Colonic mucosa (tissue), 4 donors: ENCODE measurements at places on chromosomes 6 and 20. TPM values are rescaled to one million over a fixed set of nuclear protein-coding genes. Genes with fewer than 3 reads are reported as not detected.

- no peak for DNase-seq
These were observed 314.8 kb downstream of the CDC5L start for GRCh38 chr6:44702292-44702691.

DNA sequence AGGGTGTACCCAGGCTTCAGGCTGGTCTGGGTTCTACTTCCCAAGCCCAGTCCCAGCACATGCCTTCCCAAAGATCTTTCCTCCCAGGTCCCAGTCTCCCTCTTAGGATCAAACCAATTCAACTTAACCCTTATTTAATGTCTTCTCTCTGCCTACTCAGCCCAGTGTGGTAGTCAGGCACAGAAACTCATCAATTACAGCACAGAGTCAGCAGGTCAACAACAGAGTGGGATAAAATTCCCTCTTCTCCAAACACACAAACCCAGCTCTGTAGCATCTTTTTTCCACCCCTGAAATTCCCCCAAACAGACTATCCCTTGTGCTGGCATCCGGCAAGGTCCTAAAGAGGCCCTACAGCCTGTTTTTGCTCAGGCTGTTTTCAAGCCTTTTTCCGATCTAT, 47.3 kb upstream of the CDYL start:
- no peak for DNase-seq

GRCh38 chr6:53746442-53747103, 48.2 kb upstream of the LRRC1 start:
- no peak for DNase-seq

GRCh38 chr6:72636786-72637185, 14.9 kb downstream of the KCNQ5 start:
- no peak for DNase-seq

The RARS2 gene
- total RNA-seq: 24.7 TPM

DNA sequence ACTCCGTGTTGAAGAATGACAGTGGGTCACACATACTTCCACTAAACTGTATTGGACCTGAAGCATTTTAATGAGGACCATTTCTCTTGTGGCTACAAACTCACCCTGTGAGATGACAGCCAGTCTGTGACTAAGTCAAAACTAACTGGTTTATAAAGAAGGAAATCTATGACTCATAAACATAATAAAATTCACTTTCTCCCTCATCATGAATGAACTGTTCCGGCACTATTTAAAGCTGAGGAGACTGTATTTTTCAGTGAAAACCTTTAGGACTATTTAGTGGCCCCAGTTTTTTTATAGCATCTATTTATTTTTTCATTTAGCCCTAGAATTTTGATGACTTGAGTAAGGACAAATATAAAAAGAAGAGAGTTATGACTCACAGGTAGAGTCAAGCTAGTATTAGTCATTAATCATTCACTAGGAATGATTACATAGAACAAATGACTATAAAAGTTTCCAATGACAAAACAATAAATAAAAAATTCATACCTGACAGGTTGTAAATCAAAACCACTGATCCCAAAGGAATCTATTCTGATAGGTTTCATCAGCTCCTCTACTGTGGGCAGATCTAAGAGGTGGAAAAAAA, 34.2 kb downstream of the CEP162 start:
- DNase-seq: no peak

- DNase-seq: no peak
These were observed 82.4 kb downstream of the ZNF292 start for GRCh38 chr6:87237804-87238203.

DNA sequence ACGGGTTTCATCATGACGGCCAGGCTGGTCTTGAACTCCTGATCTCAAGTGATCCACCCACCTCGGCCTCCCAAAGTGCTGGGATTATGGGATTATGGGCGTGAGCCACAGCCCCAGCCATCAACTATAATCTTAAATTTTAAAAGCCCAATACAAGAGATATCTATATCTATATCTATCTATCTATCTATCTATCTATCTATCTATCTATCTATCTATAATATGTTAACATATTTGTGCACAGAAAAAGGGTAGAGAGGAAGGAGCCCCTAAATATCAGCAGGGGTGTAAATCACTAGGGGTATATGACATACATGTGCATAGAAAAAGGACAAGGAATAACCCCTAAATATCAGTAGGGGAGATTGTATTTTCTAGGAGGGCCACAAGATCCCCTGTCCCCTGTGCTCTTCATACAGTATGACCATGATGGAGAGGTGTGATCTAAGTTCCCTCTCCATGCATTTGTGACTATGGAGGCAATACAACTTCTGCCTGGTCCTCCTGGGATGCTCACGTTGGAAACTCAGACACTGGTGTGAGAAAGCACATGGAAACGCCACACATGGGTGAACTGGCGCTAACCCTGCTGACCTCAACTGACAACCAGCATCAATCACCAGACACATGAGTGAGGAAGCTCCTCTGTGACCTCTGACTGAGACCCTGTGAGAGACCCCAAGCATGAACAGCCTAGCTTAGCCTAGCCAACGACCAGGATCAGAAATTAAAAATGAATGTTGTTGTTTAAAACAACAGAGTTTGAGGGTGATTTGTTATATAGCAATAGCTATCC, 1.2 kb upstream of the SPATS1 start:
- no peak for DNase-seq

DNA sequence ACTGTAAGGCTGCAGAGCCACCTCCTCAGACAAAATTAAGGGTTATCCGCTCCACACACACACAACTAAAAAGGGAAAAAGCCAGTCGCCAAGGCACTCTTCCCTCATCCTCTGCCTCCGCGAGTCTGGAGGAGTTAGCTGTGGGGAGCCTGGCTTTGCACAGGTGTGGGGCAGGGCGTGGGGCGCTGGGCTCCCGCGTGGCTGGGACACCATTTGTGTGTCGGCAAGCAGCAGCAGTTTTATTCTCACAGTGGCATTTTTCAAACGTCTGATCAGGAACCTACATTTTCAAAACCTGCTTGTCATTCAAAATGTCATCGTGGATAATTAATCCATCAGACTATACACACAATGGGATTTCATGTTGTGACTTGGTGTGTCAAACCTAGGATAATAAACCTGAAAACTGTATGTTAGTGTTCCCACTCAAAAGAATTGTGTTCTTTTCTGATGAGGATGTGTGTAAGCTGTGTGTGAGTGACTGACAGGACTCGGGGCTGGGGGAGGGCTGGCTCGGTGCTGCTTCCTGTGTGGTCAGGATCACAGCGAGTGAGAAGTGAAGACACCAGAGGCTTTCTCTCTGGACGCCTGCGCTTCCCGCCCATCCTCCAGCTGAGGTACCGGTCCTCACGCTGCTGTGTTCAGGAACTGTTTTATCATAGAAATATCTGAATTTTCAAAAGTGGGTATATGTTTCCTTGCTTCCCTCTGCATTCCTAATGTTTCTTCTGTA, 83.1 kb downstream of the IRF4 start:
- DNase-seq: no peak

The SLC4A11 gene
- 1.2 TPM for total RNA-seq

The ARFGEF3 gene
- 22.2 TPM for total RNA-seq

- DNase-seq: no peak
These were observed 123.0 kb downstream of the FARS2 start for GRCh38 chr6:5384276-5384675.

DNA sequence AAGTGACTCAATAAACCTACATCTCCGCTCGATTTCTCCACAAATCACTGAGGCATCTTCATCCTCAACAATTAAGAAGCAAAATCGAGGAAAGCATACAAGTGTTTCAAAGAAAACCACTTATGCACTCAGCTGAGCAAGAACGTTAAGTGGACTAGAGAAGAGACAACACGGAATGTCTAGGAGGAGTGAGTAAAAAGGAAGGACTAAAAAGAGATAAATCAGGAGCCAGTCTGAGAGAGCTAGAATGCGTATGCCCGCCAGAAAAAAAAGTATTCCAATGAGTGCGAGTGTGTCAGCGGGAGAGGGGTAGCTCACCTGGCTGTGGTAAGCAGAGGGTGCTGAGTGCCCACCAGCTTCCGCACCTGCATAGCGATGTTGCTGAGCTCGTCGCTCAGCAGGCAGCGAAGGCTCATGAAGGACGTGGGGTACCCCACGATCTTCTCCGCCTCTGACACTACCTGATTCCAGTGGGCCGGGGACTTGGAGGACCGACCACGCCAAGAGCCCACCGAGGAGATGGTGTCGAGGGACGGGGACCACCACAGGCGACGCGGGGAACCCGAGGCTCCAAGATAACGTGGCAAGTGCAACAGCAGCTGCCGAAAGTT, 587 bp downstream of the PDSS2 start:
- DNase-seq: no peak

DNA sequence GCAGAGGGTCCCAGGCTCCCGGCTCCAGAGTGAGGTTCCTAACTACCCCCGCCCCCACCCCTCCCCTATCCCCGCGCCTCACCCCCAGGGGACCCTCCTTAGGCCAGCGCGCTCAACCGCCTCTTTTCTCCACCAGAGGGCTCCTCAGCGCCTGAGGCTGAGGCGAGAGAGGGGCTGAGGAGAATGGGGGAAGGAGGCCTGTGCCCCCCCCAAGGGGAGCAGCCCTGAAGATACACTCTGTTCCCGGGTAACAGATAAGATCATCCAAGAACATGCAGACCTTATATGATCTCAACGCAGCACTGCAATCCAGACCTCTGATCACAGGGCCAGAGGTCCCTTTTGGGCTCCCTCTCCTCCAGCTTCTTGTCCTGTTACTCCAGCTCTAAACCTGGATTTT, 43.3 kb upstream of the MRPS10 start:
- DNase-seq: no peak

- no peak for DNase-seq
These were observed 22.4 kb downstream of the ZMYND8 start for GRCh38 chr20:47334022-47334551.

DNA sequence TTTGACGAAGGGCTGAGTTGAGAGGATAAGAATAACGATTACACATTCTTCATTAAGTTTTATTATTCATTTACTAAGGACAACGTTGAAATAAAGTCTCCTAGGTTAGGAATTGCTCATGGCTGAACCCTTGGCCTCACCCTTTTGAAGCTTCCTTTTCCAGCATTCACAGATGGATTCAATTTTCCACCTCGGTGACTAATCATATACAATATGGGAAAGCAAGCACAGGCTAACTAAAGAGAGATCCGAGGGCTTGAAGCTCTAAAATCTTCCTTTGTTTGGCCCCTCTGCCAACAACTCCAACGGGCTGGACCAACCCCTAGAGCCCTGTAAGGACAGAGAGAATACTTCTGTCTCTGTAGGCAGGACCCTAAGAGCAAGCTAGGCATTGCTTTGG, 159.5 kb downstream of the SOD2 start:
- no peak for DNase-seq

- no peak for DNase-seq
These were observed 136.5 kb downstream of the DOK5 start for GRCh38 chr20:54611708-54612412.

DNA sequence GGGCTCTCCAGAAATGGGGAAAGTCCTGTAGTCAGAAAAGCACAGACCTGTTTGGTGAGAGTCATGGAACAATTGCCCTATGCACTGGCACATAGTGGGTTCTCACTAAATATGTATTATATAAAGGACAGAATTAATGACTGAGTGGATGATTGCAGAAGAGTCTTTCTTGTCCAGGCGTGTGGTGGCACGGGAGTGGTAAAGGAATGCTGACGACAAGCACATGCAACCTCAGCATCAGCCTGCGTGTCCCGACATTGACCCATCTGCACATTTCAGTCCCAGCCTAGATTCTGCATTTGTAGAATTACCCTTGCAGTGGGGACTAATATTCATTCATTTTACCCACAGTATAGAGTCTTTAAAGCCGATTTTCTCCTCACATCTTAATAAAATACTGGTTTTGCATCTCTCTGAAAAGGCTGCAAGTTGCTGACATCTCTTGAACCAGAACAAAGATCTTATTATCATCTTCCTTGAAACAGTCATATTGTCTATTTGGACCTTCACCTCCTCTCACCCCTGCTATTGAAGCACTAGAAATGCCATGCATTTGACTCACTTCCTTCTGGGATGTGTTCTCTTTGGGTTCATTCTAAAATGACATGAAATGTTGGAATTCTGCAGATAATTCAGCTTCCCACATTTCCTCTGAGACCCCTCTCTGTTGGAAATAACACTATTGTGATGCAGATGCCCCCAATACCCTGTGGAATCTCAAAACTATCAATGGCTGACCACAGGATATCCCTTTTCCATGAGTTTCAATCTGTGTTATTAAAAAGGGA, 883.6 kb upstream of the FLRT3 start:
- no peak for DNase-seq

- DNase-seq: no peak
These were observed 62.1 kb downstream of the STK35 start for GRCh38 chr20:2163757-2164156.

- no peak for DNase-seq
These were observed 31.8 kb upstream of the ZNF133 start for GRCh38 chr20:18256440-18257090.

The HSD17B8 gene
- 13.0 TPM for total RNA-seq

DNA sequence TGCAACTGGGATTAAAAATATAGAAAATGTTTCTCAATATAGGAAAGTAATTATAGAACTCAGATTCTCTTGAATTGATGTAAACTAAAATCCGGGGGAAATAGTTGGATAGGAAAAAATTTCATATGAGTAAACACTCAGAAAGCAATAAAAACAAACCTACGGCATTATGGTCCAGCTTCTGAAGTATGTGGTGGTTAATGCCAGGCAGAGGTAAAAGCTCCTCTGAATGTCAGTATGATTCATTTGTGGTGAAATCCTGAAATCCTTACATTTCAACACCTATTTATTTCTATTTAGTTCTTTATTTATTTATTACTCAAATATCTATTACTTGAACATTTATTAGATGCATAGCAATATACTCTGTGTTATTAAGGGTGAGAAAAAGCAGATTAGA, 145.1 kb downstream of the RIMS1 start:
- no peak for DNase-seq

- no peak for DNase-seq
These were observed 98.6 kb upstream of the RNF24 start for GRCh38 chr20:4113615-4114603.

The ARMH2 gene
- not detected for total RNA-seq

The FOXP4 gene
- 50.4 TPM for total RNA-seq

GRCh38 chr6:151440498-151440897, 11.4 kb downstream of the RMND1 start:
- no peak for DNase-seq

DNA sequence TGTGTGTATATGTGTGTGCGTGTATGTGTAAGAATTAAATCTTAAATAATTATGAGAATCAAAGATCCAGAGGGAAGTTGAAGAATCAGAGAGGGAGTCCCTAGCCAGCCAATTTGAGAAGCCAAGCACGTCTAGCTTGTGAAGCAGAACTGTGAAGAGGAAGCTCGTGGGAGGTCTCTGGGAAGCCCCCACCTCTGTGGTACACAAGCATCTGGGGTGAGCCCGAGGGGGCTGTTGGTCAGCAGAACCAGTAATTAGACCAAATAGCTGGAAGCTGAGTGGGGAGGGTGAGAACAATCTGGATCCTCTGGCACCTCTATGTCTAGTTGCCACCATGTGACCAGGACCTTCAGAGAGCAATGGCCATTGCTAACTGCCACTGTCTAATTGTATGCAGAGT, 310.0 kb upstream of the PRND start:
- no peak for DNase-seq
